ENCODE measurements at places on chromosomes 16 and 17. TPM values are rescaled to one million over a fixed set of nuclear protein-coding genes. Genes with fewer than 3 reads are reported as not detected.

MPDU1 gene
- total RNA-seq, result 41.5 TPM

ST6GALNAC2 gene
- total RNA-seq, result 5.7 TPM

PRR29 gene
- total RNA-seq, result 1.5 TPM

OR1F1 gene
- total RNA-seq, result not detected

Data from aortic smooth muscle cell (primary cell).